ENCODE measurements at places on chromosomes 2 and 18.

DNA sequence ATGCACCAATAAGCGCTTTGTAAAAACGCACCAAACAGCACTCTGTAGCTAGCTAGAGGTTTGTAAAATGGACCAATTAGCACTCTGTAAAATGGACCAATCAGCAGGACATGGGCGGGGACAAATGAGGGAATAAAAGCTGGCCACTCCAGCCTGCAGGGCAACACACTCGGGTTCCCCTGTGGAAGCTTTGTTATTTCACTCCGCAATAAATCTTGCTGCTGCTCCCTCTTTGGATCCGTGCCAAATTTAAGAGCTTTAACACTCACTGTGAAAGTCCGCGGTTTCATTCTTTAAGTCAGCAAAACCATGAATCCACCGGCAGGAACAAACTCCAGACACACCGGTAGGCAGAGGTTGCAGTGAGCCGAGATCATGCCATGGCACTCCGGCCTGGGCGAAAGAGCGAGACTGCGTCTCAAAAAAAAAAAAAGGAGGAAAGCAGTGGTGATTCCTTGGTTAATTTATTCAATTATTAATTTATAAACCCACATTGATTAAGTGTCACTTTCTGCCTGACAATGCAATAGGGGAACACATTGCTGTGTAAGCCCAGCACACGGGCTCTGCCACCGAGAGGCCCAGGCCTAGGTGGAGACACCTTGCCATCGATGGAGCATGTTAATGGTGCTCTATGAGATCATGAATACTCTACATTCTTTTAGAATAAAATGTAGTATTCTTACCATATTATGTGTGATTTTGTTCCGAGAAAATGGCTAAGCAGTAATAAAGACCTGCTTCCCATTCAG lies 687.6 kb upstream of the HS6ST1 start:
- no peak for DNase-seq

- peak; percentile 95 for DNase-seq
These were observed 45.3 kb upstream of the SPAG16 start for GRCh38 chr2:213238753-213239495.

DNA sequence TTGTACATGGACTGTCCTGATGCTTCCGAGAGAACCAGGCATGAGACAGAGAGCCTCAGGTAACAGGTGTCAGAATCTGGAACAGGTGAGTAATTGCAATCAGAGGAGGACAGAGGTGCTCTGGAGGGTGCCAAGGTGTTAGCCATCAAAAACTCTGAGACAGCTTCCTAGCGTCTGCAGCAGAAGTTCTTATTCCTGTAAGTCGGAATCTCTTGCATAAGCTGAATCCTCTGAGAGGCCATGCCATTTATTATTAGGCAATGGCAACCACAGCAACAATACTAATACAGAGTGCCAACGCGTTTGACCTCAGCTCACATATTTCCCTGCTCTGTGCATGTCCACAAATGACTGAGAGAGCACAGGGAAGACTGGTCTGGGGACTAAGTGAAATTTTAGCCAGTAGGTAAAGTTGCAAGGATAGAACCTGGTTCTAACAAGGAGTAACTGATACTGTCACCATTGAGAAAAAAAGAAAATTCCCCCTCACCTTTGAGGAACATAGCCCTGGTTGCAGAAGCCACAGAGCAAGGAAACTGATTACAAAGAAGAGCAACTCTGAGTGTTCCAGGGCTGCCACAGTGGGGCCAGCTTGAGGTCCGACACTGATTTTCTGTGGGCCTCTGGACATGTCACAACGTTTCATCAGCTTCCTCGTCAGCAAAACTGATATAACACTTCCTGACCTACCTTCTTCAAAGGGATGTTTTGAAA lies 55.1 kb upstream of the ACSL3 start:
- no peak for DNase-seq

DNA sequence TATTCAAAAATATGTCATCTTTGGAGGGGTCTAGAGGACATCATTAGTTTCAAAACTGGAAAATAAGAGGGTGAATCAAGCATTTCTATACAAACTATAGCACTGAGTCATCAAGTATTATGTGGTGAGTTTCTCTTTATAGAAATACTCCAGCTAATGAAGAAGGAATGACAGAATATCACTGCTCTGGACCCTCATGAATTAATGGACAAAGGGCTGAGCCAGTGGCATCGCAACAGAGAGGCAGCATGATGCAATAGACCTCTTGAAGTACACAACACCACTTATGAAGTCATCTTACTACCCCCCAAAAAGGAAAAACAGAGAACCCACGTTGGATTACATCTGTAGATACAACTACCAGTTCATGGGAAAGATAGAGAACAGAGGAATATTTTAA lies 27.4 kb upstream of the EIF2AK3 start:
- DNase-seq, result peak; percentile 89

DNA sequence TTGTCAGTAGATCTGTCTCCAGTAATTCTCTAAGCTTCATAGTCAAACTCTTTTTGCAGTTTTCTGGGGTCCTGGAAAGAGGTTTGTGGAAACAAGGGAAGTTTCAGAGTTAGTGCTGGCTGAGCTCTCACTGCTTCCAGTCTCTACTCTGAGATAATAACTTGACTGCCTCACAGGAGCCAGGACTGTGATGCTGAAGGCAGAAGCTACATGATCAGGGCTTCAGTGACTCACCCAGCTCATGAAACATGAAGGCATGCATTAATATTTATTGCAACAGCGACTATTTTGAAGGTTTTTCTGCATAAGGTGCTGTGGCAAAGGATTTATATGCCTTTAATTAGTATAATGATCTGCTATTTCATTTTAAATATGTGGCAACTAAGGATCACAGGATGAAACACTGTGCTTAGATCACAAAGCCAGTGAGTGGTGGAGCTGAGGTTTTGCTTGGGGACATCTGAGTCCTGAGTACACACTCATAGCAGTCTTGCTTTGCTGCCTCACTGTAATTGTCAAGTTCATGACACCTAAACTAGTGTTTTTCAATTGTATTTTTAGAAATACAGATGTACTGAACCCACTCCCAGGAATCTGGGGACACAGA lies 448.4 kb upstream of the GCFC2 start:
- DNase-seq, result peak; percentile 7

DNA sequence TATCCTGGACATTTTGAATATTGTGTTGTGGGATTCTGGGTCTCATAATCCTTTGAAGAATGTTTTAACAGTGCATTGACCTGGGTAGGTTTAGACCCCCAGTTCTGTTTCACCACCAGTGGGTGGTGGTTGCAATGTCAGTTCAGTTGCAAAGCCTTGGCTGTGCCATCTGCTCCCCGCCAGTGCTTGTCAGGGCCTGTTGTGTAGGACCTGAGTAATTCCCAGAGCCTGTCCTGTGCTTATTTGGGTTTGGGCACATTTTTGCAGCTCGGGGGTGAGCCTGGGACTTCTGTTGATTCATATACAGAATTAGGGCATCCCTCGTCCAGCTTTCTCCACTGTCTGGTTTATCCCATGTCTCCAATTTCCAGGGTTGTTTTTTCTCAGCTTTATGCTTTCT lies 24.8 kb downstream of the ATP9B start:
- DNase-seq, result no peak

GRCh38 chr2:20314562-20315501 lies 35.8 kb downstream of the PUM2 start:
- peak; percentile 71 for DNase-seq

DNA sequence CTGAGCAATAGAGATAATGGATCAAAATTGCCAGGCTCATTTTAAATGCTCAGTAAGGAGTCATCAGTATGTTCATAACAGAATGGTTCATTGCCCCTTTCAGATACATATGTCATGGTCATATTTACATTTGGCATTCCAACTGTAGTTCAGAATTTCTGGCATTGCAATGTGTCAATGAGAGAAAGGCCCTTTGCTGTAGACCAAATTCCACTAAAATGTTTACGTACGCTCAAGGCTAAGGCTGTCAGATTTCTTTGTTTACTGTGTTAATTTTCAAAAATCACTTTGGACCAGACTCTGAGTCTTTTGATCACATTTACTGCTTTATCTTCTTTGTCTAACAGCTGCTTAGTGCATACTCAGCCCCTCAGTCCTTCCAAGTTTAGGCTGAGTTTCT lies 213.5 kb downstream of the PIK3C3 start:
- DNase-seq, result no peak

Measured in iris pigment epithelial cell (primary cell).